ENCODE measurements at places on chromosomes 3 and 15.

DNA sequence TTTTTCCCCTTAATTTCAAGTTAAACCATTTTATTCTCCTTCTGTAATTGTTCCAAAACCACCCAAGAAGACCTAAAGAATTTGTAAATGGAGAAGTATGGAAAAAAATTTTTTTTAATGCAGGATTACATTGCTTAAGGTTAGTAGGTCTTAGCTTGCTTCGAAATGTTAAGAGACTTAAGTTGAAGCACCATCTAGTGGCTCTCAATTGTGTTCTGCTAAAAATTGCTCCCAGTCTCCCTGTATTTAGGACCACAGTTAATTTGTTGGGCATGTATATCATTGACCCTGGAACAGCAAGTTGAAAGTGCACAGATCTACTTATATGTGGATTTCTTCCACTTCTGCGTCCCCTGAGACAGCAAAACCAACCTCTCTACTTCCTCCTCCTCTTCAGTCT is 32.4 kb downstream of the CD200R1L start:
- peak; percentile 44 for DNase-seq

DNA sequence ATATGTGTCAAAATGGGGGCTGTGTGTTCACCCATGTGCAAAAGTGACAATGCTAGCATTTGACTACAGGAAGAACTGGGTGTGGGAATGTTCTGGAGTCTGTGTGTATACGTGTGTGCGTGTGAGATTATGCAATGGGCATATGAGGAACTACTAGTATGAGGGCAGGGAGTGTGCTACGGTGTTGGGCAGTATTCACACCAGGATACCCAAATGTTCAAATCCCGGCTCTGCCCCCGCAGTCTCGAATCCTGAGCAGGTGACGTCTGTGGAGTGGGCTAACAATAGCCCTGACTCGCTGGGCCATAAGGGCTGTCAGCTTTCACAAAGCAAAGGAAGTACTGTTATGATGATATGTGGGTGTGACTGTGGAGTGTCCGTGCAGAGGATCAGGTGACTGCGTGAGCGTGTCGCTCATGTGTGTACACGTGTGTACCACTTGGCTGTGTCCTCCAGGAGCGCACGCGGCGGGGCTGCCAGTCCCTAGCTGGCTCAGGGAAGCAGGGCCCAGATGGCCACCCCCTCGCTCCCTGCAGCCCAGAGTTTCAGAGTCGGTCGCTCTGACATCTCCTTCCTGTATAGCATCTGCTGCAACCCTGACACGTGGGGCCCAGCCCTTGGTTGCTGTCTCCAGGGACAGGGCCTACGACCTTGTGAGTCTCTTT is 27.2 kb downstream of the IQSEC1 start:
- DNase-seq = no peak

GRCh38 chr3:167913219-167913835 is 177.8 kb downstream of the SERPINI1 start:
- DNase-seq = no peak

DNA sequence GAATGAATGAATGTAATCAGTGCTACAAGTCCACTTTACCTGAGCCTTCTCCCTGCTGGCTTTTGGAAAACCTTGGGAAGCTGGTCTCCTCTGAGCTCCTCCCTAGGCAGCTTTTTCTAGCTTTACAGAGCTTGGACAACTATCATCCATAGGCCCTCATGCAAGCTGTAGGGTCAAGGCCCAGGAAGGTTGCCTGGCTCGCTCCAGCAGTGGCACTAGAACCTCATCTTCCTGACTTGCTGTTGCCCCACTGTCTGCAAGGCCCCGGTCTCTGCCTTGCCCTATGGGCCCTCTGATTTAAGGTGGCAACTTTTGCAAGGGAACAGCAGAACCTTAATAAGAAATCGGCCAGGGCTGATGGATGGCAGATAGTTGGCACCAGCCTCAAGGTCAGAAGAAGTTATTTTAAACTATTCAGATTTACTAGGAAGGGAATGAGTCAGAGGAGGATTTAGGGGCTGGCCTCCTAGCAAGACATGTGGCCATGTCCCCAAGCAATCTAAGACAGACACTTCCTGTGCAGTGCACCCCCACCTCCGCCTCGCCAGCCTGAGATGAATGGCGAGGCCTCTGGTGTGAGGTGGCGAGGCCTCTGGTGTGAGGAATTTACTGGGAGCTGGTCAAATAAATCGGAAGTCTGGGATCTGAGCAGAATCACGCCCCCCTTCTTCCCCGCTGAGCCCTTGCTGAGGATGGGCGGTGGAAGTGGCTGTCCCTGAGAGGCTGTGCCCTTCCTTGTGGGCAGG is 180.8 kb downstream of the MEGF11 start:
- DNase-seq = peak; percentile 23

GRCh38 chr3:99286266-99286845 is 352.0 kb upstream of the COL8A1 start:
- DNase-seq = no peak

DNA sequence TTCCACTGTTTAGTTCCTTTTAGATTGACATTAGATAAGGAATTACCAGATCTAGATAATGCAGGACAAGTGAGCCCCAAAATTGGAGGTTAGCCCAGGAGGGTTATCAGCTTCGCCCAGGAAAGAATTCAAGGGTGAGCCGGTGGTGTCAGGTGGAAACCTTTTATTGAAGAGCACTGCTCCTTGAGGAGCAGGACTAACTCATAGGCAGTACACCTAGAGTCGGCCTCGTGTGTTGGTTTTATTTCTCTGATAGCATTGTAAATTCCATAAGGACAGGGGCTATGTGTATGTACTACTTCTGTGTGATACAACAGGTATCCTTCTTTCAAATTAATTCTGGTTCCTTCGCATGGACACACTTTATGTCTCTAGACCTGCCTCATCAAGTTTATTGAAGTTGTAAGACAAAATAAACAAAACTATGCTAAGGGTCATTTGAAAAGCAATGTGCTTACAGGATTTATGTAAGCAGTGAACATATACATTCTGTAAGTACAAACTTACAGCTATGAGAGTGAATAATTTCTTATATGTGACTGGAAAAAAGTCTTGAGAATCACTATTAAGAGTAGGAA is 57.2 kb downstream of the SNX4 start:
- no peak for DNase-seq

- DNase-seq = no peak
Measured at GRCh38 chr15:62770111-62770660, 272.4 kb upstream of the TPM1 start.

- no peak for DNase-seq
Measured at GRCh38 chr15:62026487-62027262, 33.6 kb downstream of the VPS13C start.

- no peak for DNase-seq
Measured at GRCh38 chr3:110569073-110569472, 502.5 kb upstream of the NECTIN3 start.

- DNase-seq = no peak
Measured at GRCh38 chr15:95168951-95169431, 937.6 kb downstream of the MCTP2 start.

GRCh38 chr3:46465196-46465520 is 453 bp upstream of the LTF start:
- DNase-seq = no peak

DNA sequence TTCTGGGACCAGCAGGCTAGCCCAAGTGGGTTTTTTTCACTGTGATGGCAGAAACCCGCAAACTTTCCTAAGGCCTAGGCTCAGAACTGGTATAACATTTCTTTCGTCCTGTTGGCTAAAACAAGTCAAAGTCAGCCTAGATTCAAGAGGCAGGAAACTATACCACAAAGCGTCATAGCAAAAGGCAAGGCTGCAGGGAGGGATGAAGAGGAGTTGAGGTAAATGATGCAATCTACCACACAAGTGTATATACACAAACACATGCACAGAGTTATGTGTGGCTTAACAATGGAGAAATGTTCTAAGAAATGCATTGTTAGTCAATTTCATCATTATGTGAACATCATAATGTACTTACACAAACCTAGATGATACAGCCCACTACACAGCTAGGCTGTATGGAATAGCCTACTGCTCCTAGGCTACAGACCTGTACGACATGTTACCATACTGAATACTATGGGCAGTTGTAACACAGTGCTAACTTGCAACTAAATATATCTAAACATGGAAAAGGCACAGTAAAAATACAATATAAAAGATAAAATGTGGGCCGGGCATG is 225.6 kb downstream of the TBL1XR1 start:
- DNase-seq = no peak

DNA sequence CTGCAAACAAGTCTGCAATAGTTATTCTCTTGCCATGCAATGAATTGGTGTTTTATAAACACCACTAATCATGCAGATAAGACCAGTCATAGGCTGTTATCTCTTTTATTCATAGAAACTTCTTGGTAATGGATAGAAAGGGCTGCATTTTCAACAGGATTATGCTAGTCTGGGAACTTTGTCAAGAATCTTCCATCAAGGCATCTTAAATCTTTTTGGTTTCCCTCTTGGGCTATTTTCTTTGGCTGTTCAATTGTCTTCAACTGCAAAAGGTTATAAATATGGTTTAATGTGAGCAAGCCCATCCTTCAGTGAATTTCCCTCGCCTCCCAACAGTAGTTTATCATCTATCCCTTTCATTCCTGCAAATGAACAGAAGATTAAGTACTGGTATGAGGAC is 59.0 kb upstream of the MINAR1 start:
- DNase-seq = no peak

DNA sequence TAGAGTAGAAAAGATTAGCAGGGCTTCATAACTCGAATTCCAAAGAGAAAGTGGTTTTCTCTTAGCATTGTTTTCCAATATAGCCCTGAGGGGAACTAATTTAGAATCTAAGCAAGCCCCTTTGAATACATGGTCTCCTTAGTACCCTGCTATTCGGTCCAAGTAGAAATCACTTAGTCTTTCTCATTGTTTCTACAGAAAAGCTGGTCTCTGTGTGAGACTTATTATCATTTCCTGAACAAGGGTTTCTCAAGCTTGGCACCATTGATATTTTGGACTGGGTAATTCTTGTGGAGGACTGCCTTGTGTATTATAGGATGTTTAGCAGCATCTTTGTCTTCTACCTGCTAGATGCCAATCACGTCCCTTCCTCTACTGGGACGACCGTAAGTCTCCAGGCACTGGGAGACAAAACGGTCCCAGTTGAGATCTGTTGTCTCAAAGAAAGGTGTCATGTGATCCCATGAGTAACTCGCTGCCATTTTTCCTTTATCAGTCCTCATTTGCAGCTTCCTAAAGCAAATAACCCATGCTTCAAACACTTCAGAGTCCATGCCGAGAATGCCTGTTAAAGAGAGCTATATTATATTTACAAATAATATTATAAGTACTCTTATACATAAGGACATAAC is 230.7 kb upstream of the SLCO3A1 start:
- no peak for DNase-seq

GRCh38 chr3:155372281-155372680 is 78.8 kb upstream of the STRIT1 start:
- DNase-seq = no peak

GRCh38 chr3:5022187-5022965 is 43.1 kb downstream of the BHLHE40 start:
- no peak for DNase-seq

GRCh38 chr3:126208182-126208581 is 27.8 kb upstream of the ALDH1L1 start:
- no peak for DNase-seq

GRCh38 chr3:182524711-182525401 is 268.4 kb upstream of the ATP11B start:
- no peak for DNase-seq

DNA sequence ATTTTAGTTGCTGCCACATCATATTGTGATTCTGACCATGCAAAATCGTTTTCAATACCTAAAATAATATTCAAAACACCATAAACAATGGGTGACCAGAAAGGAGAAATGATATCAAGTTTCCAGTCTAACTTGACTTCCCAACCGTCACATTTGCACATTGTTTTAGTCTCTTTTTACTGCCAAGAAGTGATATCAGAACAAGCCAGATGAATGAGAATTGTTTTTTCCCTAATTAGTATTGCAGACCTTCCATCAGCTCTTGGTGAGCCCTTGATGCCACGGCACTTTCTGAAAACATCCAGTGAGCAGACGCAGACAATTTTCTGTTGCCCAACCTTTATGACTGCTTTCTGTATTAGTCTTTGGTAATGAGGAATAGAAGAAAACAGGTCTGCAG is 62.5 kb downstream of the SPATA16 start:
- DNase-seq = no peak

- DNase-seq = no peak
Measured at GRCh38 chr3:167776066-167776685, 40.7 kb downstream of the SERPINI1 start.

DNA sequence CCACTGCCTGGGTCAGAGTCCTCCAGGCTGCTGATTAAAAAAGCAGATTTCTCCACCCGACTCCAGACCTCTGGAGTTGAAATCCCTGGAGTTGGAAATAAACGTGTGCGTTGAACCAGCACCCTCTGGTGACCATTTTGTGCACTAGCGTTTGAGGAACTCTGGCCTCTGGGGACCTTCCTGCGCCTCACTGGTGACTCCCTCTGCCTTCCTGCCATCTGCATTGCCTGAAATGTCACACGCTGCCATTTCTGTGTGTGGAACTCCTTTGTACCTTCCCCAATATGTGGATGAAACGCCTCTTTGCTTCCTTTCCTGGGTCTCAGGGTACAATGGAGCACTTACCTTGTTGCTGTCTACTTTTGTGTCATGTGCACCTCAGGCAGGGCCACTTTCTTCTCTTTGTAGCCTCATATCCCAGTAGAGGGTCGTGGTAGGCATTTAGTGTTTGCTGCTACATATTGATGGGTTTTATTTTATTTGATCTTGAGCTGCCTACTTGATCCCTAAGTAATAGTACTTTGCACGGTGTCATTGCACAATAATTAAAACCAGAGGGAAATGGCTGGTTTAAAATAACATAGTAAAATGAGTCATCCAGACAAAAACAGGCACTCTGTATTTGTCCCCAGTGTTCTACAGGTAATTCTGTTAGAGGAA is 56.8 kb downstream of the GPR171 start:
- peak; percentile 55 for DNase-seq

DNA sequence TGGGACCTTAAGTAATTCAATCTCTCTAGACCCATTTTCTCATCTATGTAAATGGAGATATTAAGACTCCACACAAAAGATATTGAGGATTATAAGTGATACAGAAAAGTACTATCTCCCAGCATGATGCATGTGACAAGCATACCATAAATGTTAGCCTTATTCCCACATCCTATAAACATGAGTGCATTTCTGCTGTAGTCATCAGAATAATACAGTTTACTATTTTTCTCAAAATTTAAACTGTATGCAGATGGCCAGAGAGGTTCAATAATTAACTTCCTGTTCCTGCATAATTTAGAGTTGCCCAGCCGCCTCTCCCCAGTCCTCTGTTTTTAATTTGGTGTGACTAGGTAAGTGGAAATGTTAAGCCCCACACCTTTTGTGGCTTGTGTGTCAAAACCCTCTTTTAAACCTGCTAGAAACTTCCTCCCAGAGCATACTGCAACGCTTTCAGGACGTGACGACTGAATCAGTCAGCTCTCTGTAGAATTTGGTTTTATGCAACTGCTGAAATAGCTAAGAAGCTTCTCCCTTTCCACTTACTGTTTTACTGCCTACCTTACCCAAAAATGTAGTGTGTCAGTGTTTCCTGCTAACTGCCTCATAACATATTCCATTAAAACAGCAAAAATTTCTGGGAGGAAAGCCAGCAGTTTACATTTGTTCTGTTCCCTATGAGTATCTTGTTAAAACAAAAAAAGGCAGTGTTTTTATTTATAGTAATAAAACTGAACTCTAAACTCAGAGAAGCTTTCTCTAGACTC is 1037.9 kb downstream of the EPHA3 start:
- no peak for DNase-seq

- DNase-seq = peak; percentile 65
Measured at GRCh38 chr3:45635475-45636256, 41.1 kb downstream of the LIMD1 start.
